ENCODE measurements at places on chromosomes 7 and 10.

GRCh38 chr10:35561715-35562114, 43.4 kb upstream of the GJD4 start:
- DNase-seq = no peak

DNA sequence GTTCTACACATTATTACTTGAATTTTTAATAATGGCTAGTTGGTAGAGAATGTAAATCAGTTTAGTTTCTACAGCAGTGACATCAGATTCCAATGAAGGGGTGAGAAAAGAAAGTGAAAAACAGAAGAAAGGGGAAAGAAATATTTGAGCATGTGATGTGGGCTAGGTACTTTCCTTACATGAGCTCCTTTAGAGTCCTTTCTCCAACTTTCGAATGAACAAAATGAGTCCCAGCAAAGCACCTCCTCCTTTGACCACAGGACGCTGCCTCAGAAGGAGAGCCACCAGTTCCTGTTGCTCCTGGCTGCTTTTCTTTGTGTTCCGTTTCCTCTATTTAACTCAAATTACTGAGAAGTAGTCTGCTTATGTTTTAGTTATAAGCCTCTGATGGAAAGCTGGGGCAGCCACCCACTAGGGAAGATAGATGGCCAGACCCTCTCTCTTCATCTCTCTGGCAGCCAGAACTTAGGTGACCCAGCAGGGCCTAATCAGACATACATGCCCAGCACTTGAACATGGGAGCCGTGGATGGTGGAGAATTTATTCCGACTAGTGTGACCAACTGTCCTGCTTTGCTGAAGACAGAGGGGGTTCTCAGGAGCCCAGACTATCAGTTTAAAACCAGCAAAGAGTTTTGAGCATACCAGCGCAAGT, 82.4 kb upstream of the NME8 start:
- no peak for DNase-seq

DNA sequence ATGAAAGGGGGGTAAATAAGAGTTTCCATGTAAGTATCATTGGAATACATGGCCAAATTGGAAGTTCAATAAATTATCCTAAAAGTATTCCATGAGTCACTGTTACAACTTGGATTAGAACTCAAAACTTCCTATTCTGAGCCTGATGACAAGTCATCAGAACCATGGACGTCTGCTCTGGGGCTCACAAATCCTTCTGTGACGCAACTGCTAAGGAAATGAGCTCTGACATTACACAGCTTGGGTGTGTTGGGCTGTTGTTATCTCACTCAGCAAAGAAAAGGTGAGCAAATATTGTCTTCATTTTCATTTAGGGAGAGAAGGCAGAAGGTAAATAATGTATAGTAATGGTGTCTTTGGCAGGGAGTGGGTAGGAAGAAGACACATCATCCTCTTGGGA, 214.8 kb upstream of the ADO start:
- DNase-seq = no peak

DNA sequence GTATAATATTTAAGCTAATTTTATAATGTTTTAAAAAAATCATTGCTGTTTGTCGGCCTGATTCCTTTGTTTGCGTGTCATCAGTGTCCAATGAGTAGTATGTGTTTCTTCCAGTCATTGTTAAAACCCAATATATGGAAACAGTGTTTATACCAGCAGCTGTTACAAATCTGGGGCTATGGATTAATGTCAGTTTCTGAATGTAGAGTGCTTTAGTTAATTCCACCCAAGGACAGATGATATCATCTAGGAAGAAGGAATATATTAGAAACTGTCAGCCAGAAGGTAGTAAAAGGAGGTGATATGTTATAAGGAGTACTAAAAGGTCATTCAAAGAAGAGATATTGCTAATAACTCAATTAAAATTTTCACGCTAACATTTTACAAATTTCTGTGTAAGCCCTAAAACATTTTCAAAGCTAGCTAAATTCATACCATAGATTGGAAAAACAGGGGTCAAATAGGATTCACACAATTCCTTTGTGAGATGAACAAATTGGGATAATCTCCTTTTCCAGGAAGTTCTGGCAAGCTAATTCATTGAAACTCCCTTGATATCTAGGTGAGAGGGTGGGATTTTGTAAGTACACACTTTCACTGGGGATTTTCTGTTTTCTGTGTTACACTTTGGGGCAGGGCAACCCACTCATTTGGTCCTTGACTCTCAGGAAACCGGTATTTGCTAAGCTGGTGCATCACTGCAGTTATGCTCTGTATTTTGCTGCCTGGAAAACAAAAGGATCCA, 448.8 kb downstream of the LRMDA start:
- DNase-seq = no peak

GRCh38 chr7:57308631-57309408, 141.2 kb upstream of the ZNF716 start:
- DNase-seq = no peak

DNA sequence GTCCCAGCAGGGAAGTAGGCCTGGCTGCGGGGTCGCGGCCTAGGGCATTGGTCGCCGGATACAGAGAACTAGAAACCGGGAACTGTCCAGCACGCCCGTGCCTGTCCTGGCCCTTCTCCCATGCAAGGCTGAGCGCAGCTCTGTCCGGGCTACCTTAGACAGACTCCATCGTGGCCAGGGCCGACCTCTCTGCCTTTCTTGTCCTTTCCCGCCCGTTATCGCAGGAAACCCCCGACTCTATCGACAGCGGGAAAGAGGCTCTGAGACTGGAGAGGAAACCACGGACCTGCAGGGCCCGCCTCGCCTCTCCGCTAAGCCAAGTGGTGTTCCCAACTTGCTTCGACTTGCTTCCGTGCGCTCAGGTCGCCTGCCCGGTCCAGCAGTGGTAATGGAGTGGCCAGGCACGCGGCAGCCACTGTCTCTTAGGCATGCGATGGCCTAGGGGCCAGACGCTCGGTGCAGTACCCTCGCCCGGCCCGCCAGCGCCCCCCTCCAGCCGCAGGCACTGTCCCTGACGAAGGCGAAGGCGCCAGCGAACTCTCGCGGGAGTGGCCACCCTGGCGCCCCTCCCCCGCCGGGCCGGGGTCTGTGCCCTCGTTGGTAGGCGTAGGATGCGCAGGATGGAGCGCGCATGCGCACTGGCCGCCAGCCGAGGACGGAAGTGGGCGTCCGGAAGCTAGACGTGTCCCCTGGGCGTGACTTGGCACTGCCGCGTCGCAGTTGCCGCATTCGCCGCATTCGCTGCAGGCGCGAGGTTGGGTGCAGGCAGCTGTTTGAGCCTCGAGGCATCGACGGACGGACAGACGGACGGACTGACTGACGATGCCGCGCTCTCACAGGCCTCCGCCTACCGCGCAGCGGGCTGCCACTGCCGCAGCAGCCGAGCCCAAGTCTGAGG, 54.4 kb downstream of the MCMBP start:
- DNase-seq = no peak

- no peak for DNase-seq
Measured at GRCh38 chr10:74249865-74250264, 98.8 kb downstream of the ADK start.

DNA sequence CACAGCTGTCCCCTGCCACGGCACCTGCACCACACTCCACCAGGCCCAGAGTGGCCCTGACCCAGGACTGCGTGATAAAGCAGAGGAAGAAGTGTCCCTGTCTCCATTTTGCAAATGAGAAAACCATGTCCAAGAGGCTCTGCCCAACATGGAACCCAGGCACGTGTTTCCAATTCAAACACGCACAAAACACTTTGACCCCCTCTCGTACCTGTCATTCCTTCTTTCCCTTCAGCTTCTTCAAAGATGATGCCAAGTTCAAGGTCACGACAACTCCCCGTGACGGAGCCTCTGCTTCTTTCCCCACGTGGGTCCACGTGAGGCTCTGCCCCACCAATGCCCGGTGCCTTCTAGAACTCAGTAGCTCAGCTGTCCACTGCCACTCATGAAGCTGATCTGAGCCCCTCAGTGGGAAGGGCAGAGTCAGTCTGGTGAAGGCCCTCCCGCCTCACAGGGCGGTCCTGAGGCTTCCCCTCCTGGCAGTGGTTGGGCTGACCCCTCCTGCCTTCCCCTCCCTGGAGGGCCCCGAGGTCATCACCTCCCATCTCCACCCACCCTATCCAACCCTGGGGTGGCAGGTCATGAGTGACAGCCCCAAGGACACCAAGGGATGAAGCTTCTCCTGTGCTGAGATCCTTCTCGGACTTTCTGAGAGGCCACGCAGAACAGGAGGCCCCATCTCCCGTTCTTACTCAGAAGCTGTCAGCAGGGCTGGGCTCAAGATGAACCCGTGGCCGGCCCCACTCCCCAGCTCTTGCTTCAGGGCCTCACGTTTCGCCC, 19.0 kb downstream of the CALML5 start:
- DNase-seq = no peak

- DNase-seq = no peak
Measured at GRCh38 chr7:33888166-33888565, 17.2 kb upstream of the BMPER start.
